Activated T-cell treated with anti-CD3 and anti-CD28 coated beads, Interleukin-2, amount 50 U/mL, for 24 hours (primary cell): ENCODE measurements at places on chromosomes 12 and 14.

GRCh38 chr12:125216756-125217155 lies 151.5 kb downstream of the AACS start:
- H3K27me3 ChIP-seq, result peaks cover 22% of the 10 kb centered on the region
- no peak overlapping the region for H3K27ac ChIP-seq
- no peak for DNase-seq

GRCh38 chr12:6181583-6182278 lies 18.5 kb upstream of the CD9 start:
- no peak for DNase-seq
- H3K4me3 ChIP-seq, result no peak overlapping the region
- H3K27ac ChIP-seq, result no peak overlapping the region
- H3K36me3 ChIP-seq, result no peaks in the 10 kb centered on the region
- H3K4me1 ChIP-seq, result no peaks in the 10 kb centered on the region

GRCh38 chr12:42574851-42575266 lies 14.7 kb downstream of the PRICKLE1 start:
- H3K4me1 ChIP-seq, result no peaks in the 10 kb centered on the region
- no peak overlapping the region for H3K27ac ChIP-seq
- peaks cover 9% of the 10 kb centered on the region for H3K27me3 ChIP-seq
- no peaks in the 10 kb centered on the region for H3K36me3 ChIP-seq
- no peak for DNase-seq

DNA sequence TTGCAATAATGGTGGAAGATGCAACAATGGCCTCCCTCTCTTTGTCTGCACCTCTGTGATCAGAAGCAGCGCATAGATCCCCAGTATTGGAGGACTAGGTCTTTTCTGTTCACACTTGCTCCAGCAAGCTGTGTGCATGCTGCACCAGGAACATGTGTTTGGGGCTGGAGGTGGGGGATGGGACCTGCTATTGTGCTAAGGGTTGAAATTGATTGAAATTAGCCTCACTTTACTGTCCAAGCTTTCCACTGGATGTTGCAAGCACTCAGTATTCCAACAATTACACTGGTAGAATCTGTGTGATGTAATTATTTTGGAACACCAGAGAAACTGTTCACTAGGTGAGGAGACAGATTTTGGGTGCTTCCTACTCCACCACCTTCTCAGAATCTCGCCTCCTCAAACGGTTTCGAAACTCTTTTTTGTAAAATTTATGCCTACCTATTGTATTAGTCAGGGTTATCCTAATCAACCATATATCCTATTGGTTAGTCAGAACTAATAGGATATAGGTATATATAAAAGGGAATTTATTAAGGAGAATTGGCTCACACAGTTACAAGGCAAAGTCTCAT lies 35.6 kb downstream of the IFT81 start:
- H3K36me3 ChIP-seq, result peaks cover 18% of the 10 kb centered on the region
- no peak for DNase-seq
- H3K27ac ChIP-seq, result no peak overlapping the region
- no peaks in the 10 kb centered on the region for H3K27me3 ChIP-seq
